Activated naive CD8-positive, alpha-beta T cell treated with anti-CD3 and anti-CD28 coated beads, Interleukin-2, amount 10 ng/mL, durations not matched to agents 7 days and 5 days (primary cell): ENCODE measurements at places on chromosomes 2 and 18.

DNA sequence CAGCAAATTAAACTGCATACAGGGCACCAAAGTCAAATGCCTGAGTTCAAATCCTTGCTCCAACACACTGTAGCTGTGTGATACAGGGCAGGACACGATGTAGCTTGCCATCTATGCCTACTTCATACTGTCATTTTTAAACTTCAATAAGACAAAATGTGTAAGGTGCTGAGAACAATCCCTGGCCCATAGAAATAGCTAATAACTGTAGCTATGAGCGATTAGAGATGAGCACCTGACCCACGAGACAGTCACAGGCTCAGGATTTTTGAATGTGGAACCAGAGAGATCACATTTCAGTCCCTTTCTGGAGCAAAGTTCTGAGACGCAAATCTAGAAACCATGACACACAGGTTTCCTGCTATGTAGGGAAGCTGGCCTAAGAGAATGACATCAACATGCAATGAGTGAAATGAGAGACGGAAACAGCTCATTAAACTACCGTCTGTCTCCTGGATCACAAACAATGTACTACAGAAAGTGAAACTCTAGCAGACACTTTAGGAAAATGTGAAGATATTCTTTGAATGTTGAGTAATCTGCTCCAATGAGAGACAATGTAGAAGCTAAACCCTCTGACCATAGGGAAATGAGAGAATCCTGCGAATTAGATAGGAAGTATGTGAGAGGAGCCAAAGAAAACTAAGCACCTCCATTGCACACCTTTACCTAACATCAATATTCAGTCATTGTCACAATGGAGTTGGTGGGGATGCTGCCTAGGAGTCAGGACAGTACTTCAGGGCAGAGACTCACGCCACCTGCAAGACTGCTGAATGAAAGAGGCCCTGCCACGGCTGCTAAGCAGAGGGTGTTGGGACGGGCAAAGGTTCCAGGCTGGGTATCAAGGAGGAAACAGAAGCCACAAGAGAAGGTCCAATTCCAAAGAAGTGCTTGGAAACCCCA lies 25.5 kb downstream of the B4GALT6 start:
- H3K36me3 ChIP-seq: no peaks in the 10 kb centered on the region
- no peak for DNase-seq
- peaks cover under 1% of the 10 kb centered on the region for H3K27me3 ChIP-seq
- peak overlapping the region; percentile 2 for H3K4me3 ChIP-seq
- H3K4me1 ChIP-seq: peaks cover 7% of the 10 kb centered on the region

DNA sequence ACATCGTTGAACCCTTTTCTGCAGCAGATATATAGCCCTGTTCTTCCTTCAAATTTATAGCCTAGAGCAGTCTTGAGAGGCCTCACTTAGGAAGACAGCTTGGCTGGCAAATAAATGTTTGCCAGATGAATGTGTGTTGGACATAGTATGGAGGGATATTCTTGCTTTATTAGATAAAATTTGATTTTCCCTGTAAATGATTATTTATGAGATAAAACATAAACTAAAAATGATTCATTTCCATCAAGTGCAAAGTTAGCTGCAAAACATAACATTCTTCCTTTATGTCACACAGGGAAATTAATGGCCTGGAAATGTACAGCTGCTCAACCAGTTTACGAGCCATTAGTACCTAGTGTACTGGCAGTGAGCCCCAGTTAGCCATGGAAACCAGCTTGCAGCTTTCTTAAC lies 82.5 kb downstream of the LIMS1 start:
- H3K4me3 ChIP-seq: no peak overlapping the region
- peaks cover 1% of the 10 kb centered on the region for H3K36me3 ChIP-seq
- H3K27me3 ChIP-seq: no peaks in the 10 kb centered on the region
- no peak overlapping the region for H3K27ac ChIP-seq
- DNase-seq: no peak
- H3K4me1 ChIP-seq: peaks cover 59% of the 10 kb centered on the region

- H3K27me3 ChIP-seq: peaks cover 2% of the 10 kb centered on the region
- no peaks in the 10 kb centered on the region for H3K36me3 ChIP-seq
- H3K27ac ChIP-seq: no peak overlapping the region
These were observed 237.4 kb upstream of the REV1 start for GRCh38 chr2:99727199-99727598.

DNA sequence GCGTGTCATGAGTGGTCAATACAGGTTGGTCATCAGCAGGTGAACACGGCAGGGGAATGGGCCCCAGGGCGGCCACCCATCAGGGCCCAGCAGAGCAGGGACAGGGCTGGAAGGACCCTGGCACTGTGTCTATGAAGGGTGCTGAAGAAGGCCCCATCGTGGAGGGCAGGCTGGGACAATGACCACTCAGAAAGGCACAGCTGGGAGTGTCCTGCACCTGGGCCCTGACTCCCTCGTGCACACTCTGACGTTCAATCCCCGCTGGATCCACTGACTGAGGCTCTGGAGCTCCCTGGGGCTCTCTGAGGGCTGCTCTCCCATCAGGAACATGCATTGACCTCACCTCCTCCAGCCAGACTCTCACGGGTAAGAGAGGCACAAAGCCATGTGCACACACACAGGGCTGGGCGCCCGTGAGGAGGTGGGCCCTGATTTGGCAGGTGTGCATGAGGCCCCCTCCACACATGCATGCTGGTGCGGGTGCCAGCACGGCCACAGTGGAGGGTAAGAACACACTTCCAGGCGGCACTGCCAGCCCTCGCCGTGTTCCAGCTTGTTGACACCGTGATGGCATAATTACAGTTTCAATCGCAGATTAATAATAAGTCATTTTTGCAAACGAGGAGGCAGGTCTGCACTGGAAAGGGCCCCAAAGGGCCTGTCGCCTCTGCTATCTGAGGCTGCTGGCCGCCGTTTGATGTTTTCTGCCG lies 58.5 kb downstream of the SMAD7 start:
- peak; percentile 21 for DNase-seq
- H3K27me3 ChIP-seq: no peaks in the 10 kb centered on the region
- peaks cover 14% of the 10 kb centered on the region for H3K4me1 ChIP-seq
- no peak overlapping the region for H3K27ac ChIP-seq

DNA sequence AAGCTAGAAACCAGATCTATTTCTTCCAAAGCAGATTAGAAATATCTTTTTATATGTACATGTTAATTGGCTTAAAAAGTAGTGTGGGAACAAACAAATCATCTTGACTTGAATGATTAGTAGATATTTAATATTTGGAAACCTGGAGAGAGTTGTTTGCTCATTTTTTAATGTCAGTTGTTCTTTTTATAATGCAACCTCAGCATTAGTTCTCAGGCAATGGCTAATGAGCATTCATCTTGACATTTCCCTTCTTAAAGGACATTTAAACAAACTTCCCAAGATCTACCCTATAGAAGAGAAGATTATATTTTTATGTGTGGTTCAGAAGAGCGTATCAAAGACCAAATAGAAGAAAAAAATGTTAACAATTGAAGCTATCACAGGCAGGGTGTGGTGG lies 334.0 kb downstream of the CTNNA2 start:
- H3K36me3 ChIP-seq: no peaks in the 10 kb centered on the region
- H3K4me1 ChIP-seq: no peaks in the 10 kb centered on the region
- no peak overlapping the region for H3K27ac ChIP-seq

GRCh38 chr18:8538935-8539334 lies 70.3 kb upstream of the RAB12 start:
- no peak for DNase-seq
- no peak overlapping the region for H3K4me3 ChIP-seq
- H3K27ac ChIP-seq: no peak overlapping the region
- H3K4me1 ChIP-seq: no peaks in the 10 kb centered on the region

DNA sequence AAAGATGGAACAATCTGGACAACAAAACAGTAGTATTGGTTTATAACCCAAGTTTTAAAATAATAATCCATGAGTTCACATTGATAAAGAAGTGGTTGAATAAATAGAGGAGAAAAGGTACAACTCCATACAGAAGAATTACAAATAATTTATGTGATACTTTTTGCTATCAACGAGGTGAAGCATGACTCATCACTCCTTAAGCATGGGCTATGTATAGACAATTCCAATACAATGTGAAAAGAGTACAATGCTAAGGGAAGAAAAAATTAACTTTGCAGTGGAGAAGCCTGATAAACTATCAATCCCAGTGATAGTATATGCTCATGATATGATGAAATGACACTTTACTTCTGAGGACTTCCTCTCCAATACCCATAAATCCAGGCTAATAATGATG lies 312.9 kb downstream of the GULP1 start:
- no peaks in the 10 kb centered on the region for H3K4me1 ChIP-seq
- DNase-seq: no peak
- no peak overlapping the region for H3K27ac ChIP-seq
- H3K4me3 ChIP-seq: no peak overlapping the region
- no peaks in the 10 kb centered on the region for H3K27me3 ChIP-seq

GRCh38 chr2:191899410-191899809 lies 52.5 kb upstream of the CAVIN2 start:
- H3K27ac ChIP-seq: no peak overlapping the region
- no peaks in the 10 kb centered on the region for H3K4me1 ChIP-seq
- DNase-seq: no peak
- no peaks in the 10 kb centered on the region for H3K27me3 ChIP-seq
- no peaks in the 10 kb centered on the region for H3K36me3 ChIP-seq
- H3K4me3 ChIP-seq: no peak overlapping the region

DNA sequence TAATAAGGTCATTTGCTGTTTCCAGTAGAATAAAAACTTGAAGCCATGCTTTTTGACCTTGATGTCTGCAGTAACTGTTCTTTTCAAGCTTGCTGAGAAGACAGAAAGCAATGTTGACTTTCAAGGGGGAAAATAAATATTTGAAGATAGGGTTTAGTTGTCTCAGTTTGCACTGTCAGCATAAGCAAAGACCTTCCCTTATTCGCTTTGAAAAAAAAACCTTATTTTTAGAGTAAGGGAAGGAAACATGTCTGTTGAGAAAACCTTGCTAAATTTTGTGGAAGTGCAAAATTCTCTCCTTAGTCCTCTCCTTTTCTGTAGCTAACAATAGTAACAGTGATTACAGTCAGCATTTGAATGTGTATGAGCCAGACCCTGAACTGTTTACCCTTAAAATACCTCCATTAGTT lies 43.1 kb downstream of the MAP4K4 start:
- no peak overlapping the region for H3K27ac ChIP-seq
- no peak for DNase-seq
- H3K36me3 ChIP-seq: peaks cover 5% of the 10 kb centered on the region
- no peaks in the 10 kb centered on the region for H3K27me3 ChIP-seq
- no peak overlapping the region for H3K4me3 ChIP-seq

DNA sequence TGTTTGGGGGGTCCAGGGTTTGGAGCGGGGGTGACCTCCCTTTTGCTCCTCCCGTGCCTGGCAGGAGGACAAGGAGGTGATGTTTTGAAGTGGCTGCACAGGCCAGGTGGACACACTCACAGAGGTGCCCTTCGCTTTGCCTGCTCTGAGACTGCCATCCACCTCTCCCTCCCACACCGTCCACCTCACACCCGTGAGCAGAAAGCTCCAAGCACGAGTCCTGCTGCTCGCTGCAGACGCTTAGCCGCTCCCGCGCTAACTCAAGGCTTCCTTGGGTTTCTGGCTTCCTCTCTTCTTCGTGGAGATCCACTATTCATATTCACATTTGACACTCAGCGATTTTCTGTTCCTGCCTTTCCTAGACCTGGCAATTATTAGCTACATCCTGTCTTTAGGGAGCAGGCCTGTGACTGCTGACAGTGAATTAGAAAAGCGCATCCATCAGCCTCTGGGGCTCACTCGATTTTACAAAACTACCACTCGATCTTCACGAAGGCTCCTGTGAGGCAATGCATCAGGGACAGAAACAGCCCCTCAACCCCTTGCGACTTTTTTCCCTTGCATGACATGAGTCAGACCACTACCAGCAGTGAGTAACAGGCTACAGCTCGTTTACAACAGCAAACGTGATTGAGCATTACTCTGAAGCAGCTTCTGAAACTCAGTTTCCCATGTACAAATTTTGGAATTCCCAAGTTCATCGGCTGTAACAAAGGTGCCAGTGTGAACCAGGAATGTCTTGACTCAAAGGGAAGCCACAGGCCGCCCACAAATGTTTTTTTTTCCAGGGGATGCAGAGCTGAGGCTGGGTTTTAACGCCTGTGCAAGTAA lies 238.7 kb upstream of the SOX11 start:
- H3K27me3 ChIP-seq: no peaks in the 10 kb centered on the region
- H3K27ac ChIP-seq: no peak overlapping the region
- no peak for DNase-seq
- no peak overlapping the region for H3K4me3 ChIP-seq

DNA sequence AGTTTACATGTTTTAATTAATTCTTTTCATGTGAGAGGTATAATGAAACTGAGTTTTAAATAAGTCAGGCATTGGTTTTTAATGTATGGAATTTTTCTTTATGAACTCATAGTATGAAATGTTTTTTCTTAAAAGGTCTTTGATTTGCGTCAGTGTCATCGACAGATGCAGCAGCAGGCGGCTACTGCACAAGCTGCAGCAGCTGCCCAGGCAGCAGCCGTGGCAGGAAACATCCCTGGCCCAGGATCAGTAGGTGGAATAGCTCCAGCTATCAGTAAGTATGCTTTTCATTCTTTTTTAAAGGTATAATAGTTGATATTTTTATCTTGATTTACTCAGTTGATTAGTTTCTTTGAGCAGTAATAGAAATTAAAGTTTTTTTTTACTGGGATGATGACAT lies 46.5 kb downstream of the SMAD4 start:
- H3K27me3 ChIP-seq: no peaks in the 10 kb centered on the region
- H3K4me3 ChIP-seq: no peak overlapping the region
- DNase-seq: no peak
- H3K36me3 ChIP-seq: peaks cover 55% of the 10 kb centered on the region

GRCh38 chr2:24454294-24454693 lies 36.8 kb upstream of the NCOA1 start:
- H3K4me3 ChIP-seq: no peak overlapping the region
- no peak for DNase-seq
- peaks cover 2% of the 10 kb centered on the region for H3K4me1 ChIP-seq

- peaks cover 17% of the 10 kb centered on the region for H3K27me3 ChIP-seq
- DNase-seq: no peak
- peaks cover 2% of the 10 kb centered on the region for H3K36me3 ChIP-seq
- no peak overlapping the region for H3K27ac ChIP-seq
These were observed 22.6 kb downstream of the DHRS9 start for GRCh38 chr2:169091761-169092519.

DNA sequence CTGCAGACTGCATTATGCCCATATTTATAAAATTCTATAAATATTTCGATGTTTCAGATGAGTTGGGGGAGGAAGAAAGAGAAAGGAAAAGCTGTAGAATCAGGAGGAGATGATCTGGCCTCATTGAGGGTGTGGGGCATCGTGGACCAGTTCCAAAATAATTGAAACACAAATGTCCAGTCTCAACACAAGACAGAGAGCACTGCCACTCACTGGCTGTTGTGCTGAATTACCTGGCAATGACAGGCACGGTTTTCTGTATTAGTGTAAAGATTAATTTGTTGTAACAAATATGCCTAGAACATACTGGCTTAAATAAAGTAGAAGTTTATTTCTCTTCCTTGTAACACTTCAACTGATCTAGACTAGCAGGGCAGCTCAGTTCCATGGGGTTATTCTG lies 24.1 kb downstream of the POLE4 start:
- peaks cover 1% of the 10 kb centered on the region for H3K4me1 ChIP-seq
- H3K27me3 ChIP-seq: no peaks in the 10 kb centered on the region
- DNase-seq: no peak
- H3K27ac ChIP-seq: no peak overlapping the region

- H3K27ac ChIP-seq: no peak overlapping the region
- H3K27me3 ChIP-seq: no peaks in the 10 kb centered on the region
These were observed 44.3 kb downstream of the MYCN start for GRCh38 chr2:15984368-15985255.
